ENCODE measurements at places on chromosomes 2 and 18.

DNA sequence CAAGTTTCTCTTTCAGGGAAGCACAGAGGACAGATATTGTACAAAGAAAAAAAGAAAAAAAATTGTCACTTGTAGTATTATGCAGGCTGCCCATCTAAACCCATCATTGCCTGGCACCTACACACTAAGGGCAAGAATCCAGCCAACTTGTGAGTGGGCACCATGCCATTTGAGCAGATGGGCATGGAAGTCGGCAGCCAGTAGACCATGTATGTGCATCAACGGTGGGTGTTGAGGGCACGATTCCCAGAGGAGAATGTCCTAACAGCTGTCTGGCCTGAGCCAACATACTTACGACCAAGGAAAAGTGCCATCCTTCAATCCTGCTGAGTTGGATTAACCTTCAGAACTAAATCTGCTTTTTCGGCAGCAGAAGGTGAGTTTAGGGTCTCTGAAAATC, 63.9 kb downstream of the ARHGAP15 start:
- DNase-seq: no peak

- DNase-seq: no peak
Observed at GRCh38 chr18:57776767-57777166, 26.3 kb downstream of the ATP8B1 start.

GRCh38 chr2:3876221-3876620, 172.8 kb downstream of the DCDC2C start:
- DNase-seq: no peak

DNA sequence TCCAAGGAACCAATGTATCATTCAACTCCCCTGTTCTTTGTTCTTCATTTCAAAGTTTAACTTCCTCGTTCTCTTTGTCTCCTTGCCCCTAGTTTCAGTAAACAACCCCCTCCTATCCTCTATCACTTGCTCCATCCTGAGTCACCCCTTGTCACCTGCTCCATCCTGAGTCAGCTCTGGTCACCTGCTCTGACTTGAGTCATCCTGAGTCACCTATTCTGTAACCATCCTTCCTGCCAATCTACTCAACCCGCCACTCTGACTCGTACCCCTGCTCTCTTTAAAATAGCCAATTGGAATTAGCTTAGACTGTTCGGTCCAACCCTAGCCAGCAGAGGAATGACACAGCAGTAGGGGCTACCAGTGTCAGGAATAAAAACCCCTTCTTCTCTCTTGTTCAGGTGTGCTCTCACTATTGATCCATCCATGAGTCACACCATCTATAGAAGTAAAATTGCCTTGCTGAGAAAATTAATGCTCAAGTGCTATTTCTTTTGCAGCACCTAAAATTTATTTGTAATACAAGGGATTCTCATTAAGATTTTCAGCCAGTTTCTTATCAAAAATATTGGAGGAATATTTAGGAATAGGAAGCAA, 326.8 kb downstream of the AKAIN1 start:
- no peak for DNase-seq

DNA sequence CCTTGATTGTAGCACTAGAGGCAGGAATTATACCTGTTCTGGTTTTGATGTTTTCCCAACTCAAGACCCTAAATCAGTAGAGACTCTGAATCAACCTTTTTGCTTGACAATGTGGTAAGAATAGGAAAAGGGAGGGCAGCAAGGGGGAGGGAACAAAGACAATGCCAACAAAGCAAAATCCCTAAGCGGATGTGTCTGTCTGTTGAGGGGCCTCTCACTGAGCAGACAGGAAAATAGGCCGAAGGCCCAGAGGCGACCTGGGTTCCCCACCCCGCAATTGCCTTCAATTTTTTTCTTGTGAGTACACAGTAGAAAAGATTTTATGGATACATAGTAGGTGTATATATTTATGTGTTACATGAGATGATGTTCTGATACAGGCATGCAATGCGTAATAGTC, 75.6 kb downstream of the MAP4K4 start:
- no peak for DNase-seq

DNA sequence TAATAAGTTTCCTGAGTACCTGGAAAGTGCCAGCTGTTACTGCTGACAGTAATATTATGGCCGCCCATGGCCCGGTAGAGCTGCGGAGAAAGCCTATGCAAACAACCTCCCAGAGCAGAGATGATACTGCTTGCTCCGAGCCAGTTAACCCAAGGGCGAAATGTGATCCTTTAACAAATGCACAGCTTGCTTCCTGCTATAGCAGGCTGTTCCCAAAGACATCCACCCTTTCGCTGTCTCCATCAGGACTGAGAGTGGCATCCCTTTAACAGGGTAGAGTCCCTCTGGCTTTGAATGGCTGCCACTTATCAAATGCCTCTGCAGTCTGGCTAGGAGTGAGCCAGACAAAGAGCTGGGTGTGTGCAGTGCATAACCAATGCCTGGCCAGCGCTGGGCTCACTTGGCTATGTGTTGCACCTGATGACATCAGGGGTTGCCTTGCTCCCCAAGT, 69.7 kb upstream of the DAPL1 start:
- DNase-seq: no peak

DNA sequence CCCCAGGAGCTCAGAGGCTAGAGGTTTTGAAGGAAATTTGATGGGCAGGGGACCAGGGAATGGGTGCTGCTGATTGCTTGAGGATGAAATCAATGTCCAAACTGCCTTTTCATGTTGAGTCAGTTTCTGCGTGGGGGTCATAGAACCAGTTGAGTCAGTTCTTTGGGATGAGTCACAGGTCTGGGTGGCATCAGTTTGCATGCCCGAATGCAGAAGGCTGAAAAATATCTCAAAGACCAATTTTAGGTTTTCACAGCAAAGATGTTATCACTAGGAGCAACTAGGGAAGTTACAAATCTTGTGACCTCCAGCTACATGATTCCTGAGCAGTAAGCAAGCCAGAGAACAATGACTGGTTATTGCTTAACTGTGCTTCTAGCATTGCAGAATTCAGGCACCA, 1135.1 kb upstream of the CRIM1 start:
- DNase-seq: no peak

DNA sequence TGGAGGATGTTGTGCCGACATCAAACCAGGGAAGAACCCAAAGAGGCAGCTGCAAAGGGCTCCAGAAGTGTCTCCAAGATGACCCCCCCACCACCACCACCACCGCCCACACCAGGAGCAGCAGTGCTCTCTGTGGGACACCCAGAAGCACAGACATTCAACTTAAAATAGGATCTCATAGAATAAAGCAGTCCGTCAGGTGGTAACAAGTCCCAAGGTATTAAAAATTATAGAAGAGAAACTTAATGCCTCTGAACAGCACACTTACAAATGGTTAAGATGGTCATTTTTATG, 155.5 kb upstream of the ID2 start:
- DNase-seq: no peak

DNA sequence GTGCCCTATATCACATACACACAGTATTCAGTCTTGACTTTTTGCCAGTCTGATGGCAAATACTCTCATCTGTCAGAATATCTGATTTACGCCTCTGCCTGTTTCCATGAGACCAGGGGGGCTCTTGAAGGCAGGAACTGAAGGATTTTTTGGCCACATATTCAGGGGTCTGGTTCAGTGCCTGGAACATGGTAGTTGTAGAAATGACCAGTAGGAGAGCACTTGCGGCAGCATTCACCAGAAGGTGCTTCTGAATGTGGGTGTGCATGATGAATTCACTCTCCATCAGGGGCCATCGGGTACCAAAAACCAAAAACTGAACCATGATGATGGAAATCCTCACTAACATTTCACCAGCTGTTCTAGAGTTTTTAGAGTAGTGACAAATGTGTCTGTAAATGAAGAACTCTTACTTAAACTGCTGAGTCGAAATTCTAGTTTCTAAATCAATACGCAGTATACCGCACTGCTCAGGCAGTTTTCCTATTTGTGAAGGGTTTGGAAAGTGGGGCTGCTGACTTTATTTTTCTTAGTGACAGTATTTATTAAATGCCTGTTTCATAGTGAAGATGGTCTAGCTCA, 54.6 kb downstream of the MERTK start:
- DNase-seq: no peak

DNA sequence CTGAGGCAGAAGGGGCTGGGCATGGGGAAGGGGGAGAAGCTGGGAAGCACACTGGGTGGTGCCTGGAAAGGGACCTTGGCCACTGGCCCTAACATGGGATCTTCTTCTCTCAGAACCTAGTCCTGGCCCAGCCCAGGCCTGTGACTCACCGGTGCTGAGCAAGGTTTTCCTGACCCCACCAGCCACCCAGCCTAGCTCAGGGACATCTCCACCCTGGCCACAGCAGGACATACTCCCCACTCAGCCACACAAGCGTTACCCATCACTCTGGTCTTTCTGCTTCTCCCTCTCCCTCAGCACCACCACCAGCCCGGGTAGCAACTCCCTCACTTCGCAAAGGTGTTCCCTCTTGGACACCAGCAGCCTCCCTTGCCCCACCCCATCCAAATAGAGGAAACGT, 22.8 kb downstream of the TNS1 start:
- no peak for DNase-seq

GRCh38 chr18:23539911-23540525, 36.7 kb downstream of the RMC1 start:
- DNase-seq: no peak

DNA sequence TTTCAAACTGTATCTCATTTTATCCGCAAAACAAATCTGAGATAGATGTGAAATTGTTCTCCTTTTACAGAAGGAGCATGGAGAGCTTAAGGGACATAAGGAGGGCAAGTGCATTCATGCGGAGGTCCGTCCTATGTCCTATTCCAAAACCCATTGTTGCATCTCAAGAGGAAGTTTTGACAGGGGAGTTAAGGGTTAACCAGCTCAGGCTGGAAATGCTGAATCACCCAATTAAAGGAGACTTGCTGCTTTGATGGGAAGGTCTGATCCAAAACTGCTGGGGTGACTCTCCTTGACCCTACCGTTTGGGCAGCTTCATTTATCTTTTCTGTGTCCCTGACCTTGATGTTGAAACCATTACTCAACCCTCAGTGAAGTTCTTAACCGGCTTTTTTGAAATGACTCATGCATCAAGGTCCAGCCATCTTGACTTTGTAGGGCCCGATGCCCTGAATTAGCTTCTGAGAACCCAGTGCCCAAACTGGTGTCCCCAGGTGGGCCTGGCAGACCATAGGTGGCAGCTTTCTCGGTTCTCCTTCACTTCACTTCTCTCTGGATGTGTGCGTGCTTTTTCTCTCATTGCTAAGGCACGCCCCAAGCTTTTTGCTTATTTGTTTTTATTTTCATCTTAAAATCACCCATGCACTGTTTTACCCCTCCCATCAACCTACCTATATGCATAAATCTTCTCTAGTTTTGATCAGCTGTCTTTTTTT, 15.9 kb upstream of the TXNDC2 start:
- no peak for DNase-seq

GRCh38 chr2:141393214-141393545, 737.6 kb downstream of the LRP1B start:
- DNase-seq: no peak

- no peak for DNase-seq
Observed at GRCh38 chr2:98751748-98752147, 20.8 kb upstream of the MGAT4A start.

DNA sequence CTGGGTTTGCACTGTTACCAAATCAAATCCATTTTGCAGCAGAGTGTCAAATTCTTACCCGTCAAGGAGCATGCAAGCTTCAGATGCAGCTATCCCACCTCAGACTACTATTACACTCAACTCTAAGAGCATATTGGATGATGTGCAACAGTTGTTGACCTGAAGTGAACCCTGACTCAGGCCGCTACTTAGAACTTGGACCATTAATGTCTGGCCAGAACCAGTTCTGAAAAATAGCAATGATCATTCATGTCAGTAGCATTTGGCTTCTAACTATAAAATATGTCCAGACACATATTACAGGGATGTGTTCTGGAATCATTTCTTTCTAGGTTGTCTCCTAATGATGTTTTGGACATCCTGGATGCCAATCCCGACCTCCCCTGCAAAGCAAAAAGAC, 135.5 kb upstream of the PKDCC start:
- no peak for DNase-seq

DNA sequence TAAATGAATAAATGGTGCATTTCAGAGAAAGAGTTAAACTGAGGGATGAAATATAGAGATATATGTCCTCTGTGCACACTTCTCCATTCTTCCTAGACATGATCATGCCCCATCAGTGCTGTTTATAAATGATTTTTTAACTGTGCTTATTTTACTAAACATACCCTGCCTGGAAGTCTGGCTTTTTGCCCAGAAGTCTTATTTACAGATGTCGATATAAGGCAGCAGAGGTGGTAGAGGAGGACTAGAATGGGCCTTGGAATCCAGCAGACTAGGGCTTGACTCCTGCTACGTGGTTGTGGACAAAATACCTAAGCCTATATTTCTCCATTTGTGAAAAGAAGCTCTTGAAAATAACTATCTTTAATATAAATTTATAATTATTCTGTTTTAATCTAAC, 355.5 kb downstream of the RAD51AP2 start:
- peak; percentile 75 for DNase-seq

GRCh38 chr2:207873794-207874193, 104.1 kb upstream of the FZD5 start:
- DNase-seq: no peak

DNA sequence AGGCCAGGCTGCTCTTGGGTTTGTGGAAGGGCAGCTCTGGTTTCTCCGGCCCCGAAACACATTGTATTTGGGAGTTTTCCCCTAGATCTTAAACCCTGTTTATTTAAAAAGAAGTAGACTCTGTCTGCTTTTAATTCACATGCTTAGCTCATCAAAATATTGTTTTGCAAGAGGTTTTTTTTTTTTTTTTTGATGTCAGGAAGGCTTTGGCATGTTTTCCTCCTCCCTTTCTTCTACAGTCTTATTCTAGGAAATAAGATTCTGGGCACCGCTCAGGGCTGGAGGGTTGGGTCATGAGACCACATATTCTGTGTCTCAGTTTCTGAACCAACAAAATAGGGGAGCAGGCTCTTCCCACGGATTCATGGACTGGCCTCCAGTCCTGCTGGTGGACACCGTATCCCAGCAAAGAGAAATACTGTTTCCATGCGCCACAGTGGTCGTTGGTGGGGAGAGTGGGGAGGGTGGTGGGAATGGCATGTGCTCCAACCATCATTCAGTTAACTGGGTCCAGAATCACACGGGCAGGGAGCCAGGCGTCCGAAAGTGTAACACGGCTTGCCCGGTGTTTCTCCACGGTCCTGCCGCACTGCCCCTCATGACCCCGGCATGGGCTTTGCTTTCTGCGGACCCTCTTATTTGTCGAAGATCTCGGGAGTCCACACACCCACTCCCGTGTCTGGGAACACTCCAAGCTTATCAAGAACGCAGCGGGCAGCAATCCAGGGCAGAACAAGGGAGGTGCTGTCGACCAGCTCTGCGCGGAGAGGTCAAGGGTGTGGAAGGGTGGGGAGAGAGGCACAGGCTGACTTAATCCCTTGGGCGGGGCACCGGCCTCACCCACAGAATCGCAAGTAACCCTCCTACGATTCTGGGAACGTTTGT, 176.7 kb downstream of the GLI2 start:
- DNase-seq: no peak
